ENCODE measurements at places on chromosomes 16 and 17.

GRCh38 chr17:39000021-39000601, 32.9 kb upstream of the FBXO47 start:
- DNase-seq = no peak

DNA sequence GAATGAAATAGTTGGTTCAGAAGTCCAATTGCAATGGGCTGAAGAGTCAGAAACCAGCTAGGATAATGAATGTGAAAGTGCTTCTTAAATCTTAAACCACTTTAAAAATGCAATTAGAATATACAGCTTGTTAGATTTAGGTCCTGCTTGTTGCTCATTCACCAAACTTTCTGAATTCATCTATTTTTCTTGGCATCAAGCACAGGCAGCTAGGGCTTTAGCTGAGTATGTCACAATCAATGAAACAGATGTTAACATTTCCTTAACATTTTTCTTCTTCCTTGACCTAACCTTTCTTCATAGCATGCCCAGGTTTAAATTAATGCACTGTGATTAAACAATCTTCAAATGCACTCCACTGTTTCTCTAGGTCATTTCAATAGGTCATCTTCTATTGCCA, 14.4 kb downstream of the KIF2B start:
- DNase-seq = no peak

DNA sequence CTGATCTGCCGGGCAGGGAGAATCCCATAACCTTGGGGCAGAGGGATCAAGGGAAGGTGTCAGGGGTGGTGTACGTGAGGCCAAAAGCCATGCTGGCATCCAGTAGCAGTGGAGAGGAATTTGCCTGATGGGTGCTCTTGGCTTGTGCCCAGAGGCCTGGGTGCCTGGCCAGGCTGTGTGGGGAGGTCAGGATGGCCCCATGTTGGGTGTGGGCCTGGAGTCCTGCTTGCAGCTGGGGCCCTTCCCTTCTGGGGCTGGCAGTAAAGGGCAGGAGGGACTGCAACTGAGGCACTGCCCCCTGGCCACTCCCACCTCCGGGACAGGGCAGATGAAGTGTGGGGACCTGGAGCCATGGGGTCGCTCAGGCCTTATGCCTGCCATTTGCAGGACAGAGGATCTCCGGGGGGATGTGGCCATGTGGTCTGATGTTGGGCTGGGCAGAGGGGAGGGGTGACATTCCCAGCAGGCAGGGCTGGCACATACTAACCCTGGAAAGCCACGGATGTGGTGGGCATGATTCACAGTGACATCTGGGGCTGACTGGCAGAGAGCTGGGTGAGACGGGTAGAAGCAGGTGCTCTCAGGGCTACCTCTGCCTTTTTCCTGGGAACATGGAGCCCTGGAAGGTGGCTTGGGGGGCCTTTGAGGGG, 3.5 kb downstream of the FMNL1 start:
- DNase-seq = no peak

DNA sequence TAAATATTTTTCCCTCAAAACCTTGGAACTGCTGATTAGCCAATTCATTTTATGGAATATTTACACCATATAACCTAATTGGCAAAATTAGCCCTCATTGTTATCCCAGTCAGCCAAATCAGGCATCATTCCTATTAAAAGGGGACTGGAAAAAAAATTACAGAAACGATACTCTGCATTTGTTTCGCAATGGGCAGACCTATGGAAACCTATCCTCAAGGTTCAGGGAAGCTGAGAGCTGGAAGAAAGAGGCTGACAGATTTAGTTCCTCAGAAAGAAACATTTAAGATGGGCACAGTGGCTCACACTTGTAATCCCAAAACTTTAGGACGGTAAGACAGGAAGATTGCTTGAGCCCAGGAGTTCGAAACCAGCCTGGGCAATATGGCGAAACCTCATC, 85.6 kb upstream of the RPH3AL start:
- no peak for DNase-seq

- no peak for DNase-seq
These were observed 14.0 kb upstream of the PABPN1L start for GRCh38 chr16:88880226-88881006.

GRCh38 chr16:595942-596735, 6.3 kb downstream of the RAB40C start:
- DNase-seq = no peak

DNA sequence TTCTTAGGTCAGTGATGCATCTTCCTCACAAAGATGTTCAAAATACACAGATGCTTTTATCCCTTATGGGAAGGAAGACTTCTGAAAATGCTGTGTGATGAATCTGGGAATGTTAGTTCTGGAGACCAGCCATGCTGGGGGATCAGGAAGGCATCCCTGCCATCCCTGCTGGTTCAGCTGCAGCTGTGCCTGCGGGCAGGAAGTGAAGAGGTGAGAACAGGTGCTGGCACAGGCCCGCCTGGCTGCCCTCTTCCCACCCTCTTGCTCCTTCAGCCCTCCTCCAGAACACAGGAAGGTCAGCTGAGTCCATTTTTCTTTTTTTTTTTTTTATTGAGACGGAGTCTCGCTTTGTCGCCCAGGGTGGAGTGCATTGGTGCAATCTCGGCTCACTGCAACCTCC, 15.2 kb downstream of the RAB11FIP3 start:
- no peak for DNase-seq

DNA sequence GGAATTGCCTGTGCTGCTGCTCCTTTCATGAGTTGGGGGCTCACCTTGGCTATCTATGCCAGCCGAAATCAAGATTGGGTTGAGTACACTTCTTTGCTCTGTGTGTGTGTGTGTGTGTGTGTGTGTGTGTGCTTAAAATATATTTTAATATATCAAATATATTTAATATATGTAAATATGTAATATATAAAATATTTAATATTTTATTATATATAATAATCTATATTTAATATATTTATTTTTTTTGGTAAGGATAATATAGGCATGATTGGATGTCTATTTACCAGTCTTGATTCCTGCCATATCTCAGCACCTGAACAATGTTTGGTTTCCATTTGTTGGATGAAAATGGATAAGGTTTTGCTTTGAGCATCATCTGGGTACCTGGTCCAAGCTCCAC, 399.3 kb downstream of the CA10 start:
- no peak for DNase-seq

DNA sequence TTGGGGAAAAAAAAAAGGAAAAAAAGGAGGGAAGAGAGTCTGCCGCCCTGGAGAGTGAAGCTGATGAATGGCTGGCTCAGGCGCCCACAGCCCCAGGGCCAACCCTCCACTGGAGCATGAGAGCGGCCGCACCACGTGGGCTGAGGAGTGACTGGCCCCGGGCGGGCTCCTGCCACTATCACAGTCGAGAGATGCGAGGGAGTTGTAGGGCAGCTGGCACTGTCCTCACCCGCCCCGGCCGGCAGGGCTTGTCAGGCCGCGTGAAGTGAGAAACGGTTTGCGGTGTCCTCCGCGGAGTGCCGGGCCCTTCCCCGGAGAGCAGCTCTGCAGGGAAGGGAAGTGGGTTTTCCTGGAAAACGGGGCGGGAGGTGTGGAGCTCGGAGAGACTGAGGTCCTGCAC, 45.9 kb downstream of the JPH3 start:
- DNase-seq = no peak

DNA sequence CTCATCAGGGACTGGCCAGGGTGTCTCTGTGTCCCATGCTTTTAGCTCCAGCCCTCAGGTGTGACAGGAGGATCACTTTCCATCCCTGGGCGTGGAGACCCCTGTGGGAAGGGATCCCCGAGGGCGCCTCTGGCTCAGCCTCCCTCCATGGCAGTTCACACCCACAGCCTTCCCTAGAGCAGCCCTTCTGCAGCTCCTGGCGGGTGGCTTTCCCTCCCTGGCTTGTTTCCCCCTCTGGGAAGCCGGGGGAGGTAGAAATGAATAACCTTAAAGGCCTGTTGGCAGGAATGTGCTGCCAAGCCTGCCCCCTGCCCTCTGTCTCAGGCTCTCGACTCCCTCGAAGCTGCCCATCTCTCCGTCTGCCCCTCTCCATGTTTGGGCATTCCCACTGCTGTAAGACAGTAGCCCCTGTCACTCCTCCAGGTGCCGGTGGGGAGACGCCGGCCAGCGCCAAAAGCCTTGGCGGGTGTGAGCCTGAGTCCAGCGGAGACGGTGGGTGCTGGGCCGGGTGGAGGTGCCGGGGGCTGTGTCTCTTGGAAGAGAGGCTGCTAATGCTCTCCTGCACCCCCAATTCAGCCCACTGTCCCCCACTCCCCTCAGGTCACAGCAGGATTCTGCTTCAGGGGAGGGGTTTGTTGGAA, 2.1 kb upstream of the ATP2A1 start:
- no peak for DNase-seq

- DNase-seq = no peak
These were observed 10.7 kb upstream of the KCNJ2 start for GRCh38 chr17:70158591-70158990.

- DNase-seq = no peak
These were observed 12.5 kb upstream of the FAM171A2 start for GRCh38 chr17:44376124-44376523.

DNA sequence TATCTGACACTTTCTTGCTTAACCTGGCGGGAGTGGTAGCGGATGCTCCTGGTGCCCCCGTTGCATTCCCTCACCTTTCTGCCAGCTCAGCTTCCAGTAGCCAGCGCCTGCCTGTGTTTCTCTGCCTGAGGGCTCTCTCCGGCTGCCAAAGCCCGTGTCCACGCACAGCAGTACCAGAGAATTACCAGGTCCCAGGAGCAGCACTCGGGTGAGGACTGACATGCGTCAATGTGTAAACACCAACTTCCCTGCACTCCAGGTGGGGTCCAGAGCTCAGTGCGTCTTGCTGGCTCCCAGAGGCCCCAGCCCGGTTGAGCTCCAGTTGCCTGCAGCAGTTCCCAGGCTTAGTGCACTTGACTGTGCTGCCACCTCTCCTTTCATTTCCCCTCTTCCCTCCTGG, 54.8 kb downstream of the CDH13 start:
- no peak for DNase-seq

GRCh38 chr17:71286625-71287024, 834.2 kb upstream of the SOX9 start:
- DNase-seq = no peak

DNA sequence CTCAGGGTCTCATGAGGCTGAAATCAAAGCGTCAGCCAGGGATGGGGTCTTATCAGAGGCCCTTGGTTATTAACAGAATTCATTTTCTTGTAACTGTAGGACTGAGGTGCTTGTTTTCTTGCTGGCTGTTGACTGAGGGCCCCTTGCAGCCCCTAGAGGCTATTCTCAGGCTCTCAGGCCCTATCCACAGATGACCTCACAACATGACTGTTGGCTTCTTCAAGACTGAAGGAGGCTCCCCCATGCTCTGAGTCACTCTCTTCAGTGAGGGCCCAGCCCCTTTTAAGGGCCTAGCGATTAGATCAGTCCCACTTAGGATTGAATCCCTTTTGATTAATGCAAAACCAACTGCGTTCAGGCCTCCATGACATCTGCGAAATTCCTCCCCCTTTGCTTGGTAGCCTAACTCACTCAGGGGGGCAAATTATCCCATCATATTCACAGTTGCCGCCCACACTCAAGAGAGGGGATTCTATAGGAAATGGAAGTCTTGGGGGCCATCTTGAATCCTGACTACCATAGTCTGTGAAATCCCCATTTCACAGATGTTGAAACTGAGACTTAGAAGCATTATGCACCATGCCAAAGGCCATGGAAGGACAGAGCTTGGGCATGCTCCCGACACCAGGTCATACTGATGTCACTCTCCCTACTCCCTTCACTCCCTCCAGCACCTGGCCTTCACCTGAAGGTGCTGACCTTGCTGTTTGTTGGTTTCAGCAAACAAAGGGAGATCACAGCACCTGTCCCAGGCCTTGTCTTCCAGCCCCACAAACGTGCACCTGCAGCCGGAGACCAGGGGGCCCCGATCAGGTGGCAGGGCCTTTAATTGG, 592.3 kb downstream of the MAF start:
- no peak for DNase-seq

DNA sequence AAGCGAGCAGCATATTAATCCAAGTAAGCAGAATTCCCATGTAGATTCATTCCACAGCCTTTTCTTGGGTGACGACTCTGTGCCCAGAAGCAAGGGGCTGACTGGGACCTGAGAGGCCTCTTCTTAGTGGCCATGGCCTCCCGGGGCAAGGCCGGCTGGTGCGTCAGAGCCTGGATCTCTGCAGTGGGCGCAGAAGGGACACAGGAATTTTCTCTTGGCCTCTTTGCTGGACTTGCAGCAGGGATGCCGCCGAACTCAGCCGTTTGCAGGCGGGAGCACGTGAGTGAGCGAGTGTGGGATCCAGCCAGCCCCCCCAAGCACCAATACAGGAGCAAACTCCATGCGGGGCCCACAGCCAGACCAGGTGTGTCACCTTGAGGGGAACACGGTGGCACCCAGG, 151.8 kb downstream of the RPTOR start:
- DNase-seq = no peak

GRCh38 chr17:31433091-31433790, 41.8 kb downstream of the RAB11FIP4 start:
- DNase-seq = no peak

DNA sequence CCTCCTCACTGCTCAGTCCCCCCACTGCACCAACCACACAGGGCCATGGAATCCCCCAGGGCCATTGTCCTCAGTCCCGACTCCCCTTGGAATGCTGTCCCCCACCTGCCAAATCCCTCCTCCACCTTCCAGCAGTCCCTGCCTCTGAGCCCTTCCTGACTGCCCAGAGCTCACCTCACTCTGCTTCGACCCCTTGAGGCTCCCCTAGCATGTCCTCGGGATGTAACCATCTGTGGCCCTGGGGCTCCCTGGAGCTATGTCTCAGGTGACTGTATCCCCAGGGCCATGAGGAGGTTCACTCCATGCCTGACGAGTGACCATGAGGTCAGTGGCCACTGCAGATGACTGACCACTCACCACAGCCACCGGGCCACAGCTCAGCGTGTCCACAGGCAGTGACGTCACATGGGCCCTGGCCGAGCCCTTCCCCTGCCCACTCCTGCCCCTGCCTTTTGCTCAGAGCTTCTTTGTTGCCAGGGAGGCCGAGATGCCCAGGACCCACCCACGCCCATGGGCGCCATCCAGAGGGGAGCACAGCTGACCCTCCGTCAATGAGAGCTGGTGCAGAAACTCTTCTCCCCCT, 7.7 kb upstream of the PIEZO1 start:
- no peak for DNase-seq

- DNase-seq = no peak
These were observed 25.9 kb downstream of the AP2B1 start for GRCh38 chr17:35612924-35613521.

Data from activated B cell treated with CpG ODN at 0.5 μM for 24 hours (primary cell).